ENCODE measurements at places on chromosomes 4 and X.

GRCh38 chr4:172758586-172759340, 409.8 kb upstream of the GALNT7 start:
- ATAC-seq = no peak

GRCh38 chr4:107718351-107718965, 1.6 kb downstream of the PAPSS1 start:
- no peak for ATAC-seq

DNA sequence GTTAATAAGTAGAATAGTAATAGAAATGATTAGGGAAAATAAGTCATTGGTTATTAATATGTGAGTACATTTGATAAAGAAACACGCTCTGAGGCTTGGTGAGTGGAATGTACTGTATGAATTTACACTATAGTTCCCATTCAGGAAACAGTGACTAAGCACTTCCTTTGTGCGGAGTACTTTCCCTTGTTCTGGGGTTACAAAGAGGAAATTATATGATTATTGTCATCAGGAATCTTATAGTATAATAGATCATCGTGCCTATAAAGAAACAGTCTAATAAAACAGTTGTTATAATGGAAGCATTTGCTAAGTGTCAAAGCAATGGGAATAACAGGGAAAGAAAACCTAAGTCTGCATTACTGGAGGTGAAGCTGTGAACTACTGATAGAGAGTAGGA, 138.0 kb downstream of the RPA4 start:
- ATAC-seq = no peak

- no peak for ATAC-seq
Observed at GRCh38 chr4:153154007-153154975, 50.0 kb upstream of the TRIM2 start.

GRCh38 chrX:86946569-86946968, 571.0 kb upstream of the KLHL4 start:
- ATAC-seq = no peak

GRCh38 chr4:120672558-120673147, 249.9 kb downstream of the PRDM5 start:
- no peak for ATAC-seq

DNA sequence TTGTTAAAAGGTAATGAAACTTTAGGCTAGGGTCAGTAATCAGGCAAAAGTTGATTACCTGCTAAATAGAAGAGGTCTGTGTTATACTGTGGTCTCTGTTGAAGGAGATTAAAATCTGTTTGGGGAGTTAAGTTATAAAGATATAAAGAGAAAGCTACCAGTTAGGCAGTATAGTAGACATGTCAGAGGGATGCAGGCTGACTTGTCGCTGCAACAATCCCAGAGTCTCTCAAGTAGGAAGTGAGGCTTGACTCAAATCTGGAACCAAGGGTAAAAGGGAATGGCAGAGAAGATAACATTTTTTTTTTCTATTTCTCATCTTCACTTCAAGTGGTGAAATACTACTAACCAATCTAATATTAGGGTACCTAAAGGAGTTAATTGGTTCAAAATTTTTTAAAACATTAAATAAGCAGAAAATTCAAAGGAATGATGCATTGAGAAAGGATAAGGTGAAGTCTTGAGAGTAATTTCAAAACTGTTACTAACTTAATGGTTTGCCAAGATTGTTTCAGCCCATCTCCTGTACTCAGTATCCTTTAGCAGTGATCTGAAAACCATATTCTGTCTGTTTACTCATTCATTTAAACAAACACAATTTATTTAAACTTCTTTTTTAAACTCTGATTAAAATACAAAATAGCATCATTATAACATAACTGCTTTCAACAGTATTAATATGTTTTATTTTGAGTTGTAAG, 12.8 kb downstream of the HERC3 start:
- ATAC-seq = no peak

- no peak for ATAC-seq
Observed at GRCh38 chrX:7606039-7606652, 236.8 kb upstream of the VCX start.

GRCh38 chrX:102651242-102652011, at the start of gene GPRASP1:
Gene GPRASP1 (plus strand): TSS chrX:102651483. CDS start chrX:102653914, 2,431 bp downstream.
- ATAC-seq = peak; percentile 74

Data from gastroesophageal sphincter (tissue), 4 donors.